ENCODE measurements at places on chromosomes 4 and X. TPM values are rescaled to one million over a fixed set of nuclear protein-coding genes. Genes with fewer than 3 reads are reported as not detected.

DNA sequence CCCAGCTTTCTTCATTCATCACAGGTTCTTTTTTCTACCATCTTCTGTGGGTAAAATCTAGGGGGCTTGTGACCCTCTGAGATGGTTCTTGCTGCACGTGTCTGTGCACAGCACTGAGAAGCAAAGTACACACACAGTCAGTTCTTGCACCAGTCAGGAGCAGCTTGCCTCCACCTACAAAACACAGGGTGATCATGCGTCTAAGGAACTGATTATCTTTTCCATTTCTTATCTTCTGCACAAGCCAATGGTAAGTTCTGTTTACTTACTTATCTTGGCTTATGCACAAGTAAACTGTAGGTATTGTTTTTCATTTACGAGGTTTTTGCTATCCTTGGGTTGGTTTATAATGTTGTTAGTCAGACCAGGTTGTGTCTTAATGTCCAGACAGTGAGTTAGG lies 40.7 kb downstream of the TRIM2 start:
- H3K27me3 ChIP-seq = no peaks in the 10 kb centered on the region
- peak overlapping the region; percentile 4 for H3K4me3 ChIP-seq
- peaks cover 50% of the 10 kb centered on the region for H3K4me1 ChIP-seq
- peak overlapping the region; percentile 70 for H3K27ac ChIP-seq
- no peak for DNase-seq

Gene PAK3
- total RNA-seq = 18.4 TPM

Gene TMEM164
- total RNA-seq = 100 TPM

Gene CA5B
- total RNA-seq = 9.7 TPM

GRCh38 chrX:72712094-72712755 lies 1.9 kb downstream of the PHKA1 start:
- H3K27me3 ChIP-seq = no peaks in the 10 kb centered on the region
- H3K4me1 ChIP-seq = peaks cover 3% of the 10 kb centered on the region
- H3K27ac ChIP-seq = no peak overlapping the region
- DNase-seq = no peak

DNA sequence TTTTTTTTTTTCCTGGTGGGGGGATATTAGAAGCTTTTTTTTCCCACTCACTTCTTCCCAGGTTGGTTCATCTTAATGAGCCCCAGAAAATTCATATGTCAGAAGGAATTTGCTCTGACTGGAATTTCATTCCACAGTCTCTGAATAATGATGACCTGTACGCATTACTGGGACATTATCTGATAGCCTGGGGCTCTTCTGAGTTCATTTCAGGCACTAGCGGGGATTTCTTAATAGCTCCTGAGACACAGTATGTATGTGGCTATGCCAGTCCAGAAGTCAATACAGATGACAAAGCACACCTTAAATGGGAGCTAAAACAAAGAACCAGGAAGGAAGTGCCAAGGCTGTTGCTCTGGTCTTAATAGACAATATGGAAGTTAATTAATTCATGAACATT lies 295.2 kb upstream of the IGFBP7 start:
- no peak overlapping the region for H3K4me3 ChIP-seq
- no peak overlapping the region for H3K27ac ChIP-seq
- no peaks in the 10 kb centered on the region for H3K36me3 ChIP-seq

GRCh38 chr4:151540728-151541388 lies 131.9 kb downstream of the FHIP1A start:
- H3K4me1 ChIP-seq = peaks cover 21% of the 10 kb centered on the region
- no peaks in the 10 kb centered on the region for H3K27me3 ChIP-seq
- H3K27ac ChIP-seq = peak overlapping the region; percentile 75
- H3K4me3 ChIP-seq = no peak overlapping the region
- H3K36me3 ChIP-seq = peaks cover 4% of the 10 kb centered on the region

Gene SLC38A5
- total RNA-seq = 0.74 TPM

Gene CFAP97
- total RNA-seq = 28.6 TPM

Gene GABRG1
- not detected for total RNA-seq

DNA sequence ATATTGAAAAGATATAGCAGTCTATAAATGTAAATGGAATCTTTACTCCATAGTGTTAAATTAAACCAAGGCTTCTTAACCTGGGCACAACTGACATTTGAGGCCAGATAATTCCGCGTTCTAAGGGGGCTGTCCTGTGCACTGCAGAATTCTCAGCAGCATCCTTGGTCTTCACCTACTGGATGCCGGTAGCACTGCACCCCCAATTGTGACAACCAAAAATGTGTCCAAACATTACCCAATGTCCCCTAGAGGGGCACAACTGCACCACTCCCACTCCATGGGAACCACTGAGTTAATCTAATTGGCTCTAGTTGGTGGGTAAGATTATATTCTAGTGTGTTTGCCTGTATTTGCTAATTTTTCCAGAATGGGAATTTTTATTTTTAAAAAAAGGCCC lies 16.6 kb downstream of the AP1S2 start:
- H3K27me3 ChIP-seq = no peaks in the 10 kb centered on the region
- DNase-seq = no peak
- peaks cover 8% of the 10 kb centered on the region for H3K4me1 ChIP-seq
- H3K4me3 ChIP-seq = no peak overlapping the region
- H3K36me3 ChIP-seq = peaks cover 14% of the 10 kb centered on the region
- no peak overlapping the region for H3K27ac ChIP-seq

DNA sequence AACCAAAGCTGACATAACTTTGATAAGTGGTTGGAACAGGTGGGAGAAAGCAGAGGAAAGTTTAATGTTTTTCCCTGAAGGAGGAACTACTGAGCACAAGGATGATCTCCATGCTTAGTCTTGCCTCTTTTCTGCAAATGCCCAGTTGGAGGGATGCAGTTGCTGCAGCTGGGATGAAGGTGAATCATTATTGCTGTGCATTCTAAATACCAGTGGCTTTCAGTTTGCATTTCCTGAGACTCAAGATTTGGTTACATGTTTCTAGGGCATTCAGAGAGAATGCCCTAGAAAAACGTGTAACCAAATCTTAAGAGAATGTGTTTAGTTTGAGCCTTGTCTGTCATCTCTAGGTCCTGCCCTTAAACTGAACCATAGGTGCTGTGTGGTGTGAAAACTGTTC lies 42.2 kb downstream of the METTL14 start:
- H3K36me3 ChIP-seq = peaks cover 2% of the 10 kb centered on the region
- DNase-seq = no peak
- no peaks in the 10 kb centered on the region for H3K4me1 ChIP-seq
- no peak overlapping the region for H3K4me3 ChIP-seq
- H3K27ac ChIP-seq = no peak overlapping the region
- H3K27me3 ChIP-seq = no peaks in the 10 kb centered on the region

- H3K27ac ChIP-seq = no peak overlapping the region
- H3K36me3 ChIP-seq = peaks cover 3% of the 10 kb centered on the region
- no peak for DNase-seq
Observed at GRCh38 chr4:26086621-26087441, 172.8 kb downstream of the SMIM20 start.

- no peaks in the 10 kb centered on the region for H3K36me3 ChIP-seq
- no peaks in the 10 kb centered on the region for H3K4me1 ChIP-seq
- no peak overlapping the region for H3K27ac ChIP-seq
Observed at GRCh38 chrX:66676413-66676812, 37.5 kb upstream of the EDA2R start.

- H3K27me3 ChIP-seq = no peaks in the 10 kb centered on the region
- H3K4me1 ChIP-seq = peaks cover 3% of the 10 kb centered on the region
- no peak for DNase-seq
- H3K36me3 ChIP-seq = peaks cover 3% of the 10 kb centered on the region
- no peak overlapping the region for H3K27ac ChIP-seq
- no peak overlapping the region for H3K4me3 ChIP-seq
Observed at GRCh38 chr4:173181848-173182247, 13.2 kb downstream of the GALNT7 start.

DNA sequence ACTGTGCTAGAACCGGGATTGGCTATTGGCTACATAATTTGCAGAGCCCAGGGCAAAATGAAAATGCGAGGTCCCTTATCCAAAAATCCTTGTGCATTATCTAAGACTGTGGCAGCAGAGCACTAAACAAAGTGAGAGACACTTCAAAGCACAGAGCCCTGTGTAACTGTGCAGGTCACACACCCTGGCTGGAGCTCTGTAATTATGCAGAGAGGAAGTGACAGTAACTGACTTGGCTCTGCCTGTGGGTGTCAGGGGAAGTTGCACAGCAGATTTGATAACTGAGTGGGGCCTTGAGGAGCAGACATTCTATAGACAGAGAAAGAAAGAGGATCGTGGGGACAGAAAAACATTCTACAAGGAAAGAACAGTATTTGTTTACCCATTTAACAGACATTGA lies 173.5 kb upstream of the FMR1 start:
- no peak overlapping the region for H3K4me3 ChIP-seq
- no peaks in the 10 kb centered on the region for H3K36me3 ChIP-seq
- H3K4me1 ChIP-seq = no peaks in the 10 kb centered on the region
- H3K27me3 ChIP-seq = no peaks in the 10 kb centered on the region
- H3K27ac ChIP-seq = no peak overlapping the region

Gene ATOH1
- 0.36 TPM for total RNA-seq

Gene TSPAN7
- total RNA-seq = 21.8 TPM

- H3K27me3 ChIP-seq = no peaks in the 10 kb centered on the region
- H3K27ac ChIP-seq = no peak overlapping the region
- DNase-seq = no peak
- H3K36me3 ChIP-seq = no peaks in the 10 kb centered on the region
Observed at GRCh38 chr4:108043526-108043925, 53.8 kb downstream of the HADH start.

DNA sequence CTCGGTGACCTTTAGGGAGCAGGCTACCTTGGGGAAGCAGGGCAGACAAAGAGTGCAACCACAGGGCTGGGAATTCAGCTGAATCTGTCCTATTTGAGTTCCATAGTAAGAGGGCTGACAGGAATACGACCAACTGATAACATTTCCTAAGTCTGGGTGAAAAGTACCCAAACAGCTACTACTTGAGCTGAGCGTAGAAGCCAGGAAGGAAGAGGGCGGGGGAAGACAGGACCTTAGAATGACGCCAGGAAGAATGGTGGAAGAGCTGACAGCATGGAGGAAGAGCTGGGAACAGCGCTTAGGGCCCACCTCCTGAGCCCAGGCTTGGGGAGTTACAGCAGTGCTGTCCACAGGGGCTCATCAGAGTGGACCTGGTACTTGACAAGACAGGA lies 14.4 kb downstream of the MECP2 start:
- peaks cover 6% of the 10 kb centered on the region for H3K4me1 ChIP-seq
- no peaks in the 10 kb centered on the region for H3K27me3 ChIP-seq
- no peak overlapping the region for H3K4me3 ChIP-seq
- H3K27ac ChIP-seq = no peak overlapping the region
- no peak for DNase-seq
- peaks cover 13% of the 10 kb centered on the region for H3K36me3 ChIP-seq

DNA sequence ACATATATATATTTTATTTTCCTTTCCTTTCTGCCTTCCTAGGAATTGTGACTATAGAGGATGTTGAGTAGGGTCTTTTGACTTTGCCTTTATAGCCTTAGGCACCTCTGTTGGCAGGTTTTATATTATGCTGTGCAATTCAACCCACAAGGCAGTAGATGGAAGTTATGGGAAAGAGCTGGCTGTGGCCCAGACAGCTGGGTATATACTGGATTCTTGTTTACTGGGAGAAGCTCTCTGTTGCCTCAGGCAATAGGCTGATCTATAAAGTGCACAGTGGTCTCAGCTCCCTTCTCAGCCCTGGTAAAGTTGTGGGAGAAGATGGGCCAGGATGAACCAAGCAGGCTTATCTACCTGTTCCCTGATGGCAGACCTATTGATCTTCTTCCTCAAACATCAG lies 342.0 kb downstream of the GBA3 start:
- H3K27ac ChIP-seq = no peak overlapping the region
- no peak for DNase-seq
- H3K4me1 ChIP-seq = no peaks in the 10 kb centered on the region

- H3K36me3 ChIP-seq = peaks cover 3% of the 10 kb centered on the region
- H3K4me1 ChIP-seq = no peaks in the 10 kb centered on the region
- H3K27ac ChIP-seq = no peak overlapping the region
- no peak for DNase-seq
Observed at GRCh38 chrX:100994352-100995281, 25.1 kb downstream of the ARL13A start.

Gene MAGED4
- 128 TPM for total RNA-seq
